ENCODE measurements at places on chromosomes 5 and 9.

DNA sequence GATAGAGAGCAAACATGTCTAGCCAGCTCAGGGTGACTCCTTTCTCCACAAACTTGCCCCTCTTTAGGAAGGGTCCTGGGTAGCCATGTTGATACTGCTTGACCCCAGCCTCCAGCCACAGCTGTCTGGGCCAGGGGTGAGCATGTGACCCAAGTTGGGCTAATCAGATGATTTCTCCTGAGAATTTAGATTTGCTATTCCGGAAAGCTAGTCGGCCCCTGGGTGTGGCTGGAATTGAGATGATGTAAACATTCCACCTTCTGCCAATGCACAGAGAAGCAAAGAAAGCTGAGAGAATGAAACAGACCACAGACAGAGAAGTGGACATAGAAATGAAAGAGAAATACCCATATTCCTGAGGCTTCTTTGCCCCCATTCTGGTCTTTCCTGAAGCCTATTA is 17.8 kb upstream of the B4GALT1 start:
- no peak for DNase-seq

DNA sequence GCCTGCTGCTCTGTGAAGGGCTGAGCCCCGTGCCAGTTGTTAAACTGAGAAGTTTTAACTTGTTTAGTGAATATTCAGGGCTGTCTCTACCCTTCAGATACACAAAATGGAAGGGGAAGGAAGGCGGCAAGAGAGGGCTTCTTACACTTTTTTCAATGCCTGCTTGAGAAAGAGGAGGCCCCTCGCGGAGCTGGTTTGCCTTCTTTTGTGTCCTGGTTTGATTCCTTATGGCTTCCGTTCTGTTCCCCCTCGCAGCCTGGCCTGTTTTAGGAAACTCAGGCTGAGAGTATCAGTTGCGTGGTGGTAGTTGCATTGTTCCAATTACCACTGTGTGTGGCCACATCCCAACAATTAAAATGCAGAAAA is 1.0 kb downstream of the FAM53C start:
- no peak for DNase-seq

- no peak for DNase-seq
These were observed 94.7 kb upstream of the IFNK start for GRCh38 chr9:27429436-27429835.

DNA sequence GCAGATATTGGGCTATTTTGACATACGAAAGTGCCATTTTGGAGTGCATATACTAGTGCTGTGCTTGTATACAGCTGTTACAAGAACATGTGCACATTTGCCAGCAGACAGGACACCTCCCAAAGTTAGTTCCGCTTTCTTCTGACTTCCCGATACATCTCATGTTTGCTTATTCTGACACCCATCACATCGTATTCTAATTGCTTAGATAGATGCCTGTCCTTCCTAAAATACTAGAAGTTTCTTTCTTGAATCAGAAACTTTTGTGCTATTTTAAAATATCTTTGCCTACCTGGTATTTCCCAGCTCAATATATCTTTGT is 177.8 kb downstream of the TTLL11 start:
- DNase-seq: no peak

GRCh38 chr5:31116466-31117031 is 76.9 kb upstream of the CDH6 start:
- no peak for DNase-seq
